Hematopoietic multipotent progenitor cell treated with erythropoietin and hydrocortisone succinate and interleukin-3 and kit ligand, for 17 days (in vitro differentiated cells): ENCODE measurements at places on chromosomes 7 and 10.

- DNase-seq, result no peak
These were observed 630.6 kb downstream of the KCNMA1 start for GRCh38 chr10:77006836-77007511.

DNA sequence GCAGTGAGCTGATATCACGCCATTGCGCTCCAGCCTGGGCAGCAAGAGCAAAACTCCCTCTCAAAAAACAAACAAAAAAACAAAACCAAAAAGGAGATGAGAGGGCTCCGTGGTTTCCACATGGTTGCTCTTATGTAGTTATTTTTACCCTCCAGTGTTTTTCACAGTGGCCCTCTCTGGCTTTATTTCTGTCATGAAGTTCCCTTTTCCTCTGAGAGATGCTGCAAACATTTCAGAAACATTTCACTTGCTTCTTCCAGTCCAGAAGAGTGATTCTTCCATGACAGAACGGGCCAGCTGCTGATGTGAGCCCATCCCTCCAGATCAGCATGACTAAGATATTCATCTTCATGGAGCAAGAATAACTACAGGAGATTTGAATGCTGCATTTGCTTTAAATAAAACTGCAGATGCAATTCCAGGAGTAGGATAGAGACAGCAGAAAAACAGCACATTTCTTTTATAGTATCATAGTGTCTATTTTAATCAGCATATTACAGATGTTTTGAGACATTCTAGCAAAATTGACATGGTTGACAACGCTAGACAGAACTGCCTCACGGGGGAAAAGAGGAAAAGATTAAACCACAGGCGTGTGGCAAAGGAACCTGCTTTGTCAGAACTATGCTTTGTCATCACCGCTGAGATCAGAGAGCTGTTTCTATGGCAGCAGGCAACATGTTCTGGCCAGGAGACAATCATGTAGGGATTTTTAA, 40.3 kb downstream of the NRCAM start:
- no peak for DNase-seq

DNA sequence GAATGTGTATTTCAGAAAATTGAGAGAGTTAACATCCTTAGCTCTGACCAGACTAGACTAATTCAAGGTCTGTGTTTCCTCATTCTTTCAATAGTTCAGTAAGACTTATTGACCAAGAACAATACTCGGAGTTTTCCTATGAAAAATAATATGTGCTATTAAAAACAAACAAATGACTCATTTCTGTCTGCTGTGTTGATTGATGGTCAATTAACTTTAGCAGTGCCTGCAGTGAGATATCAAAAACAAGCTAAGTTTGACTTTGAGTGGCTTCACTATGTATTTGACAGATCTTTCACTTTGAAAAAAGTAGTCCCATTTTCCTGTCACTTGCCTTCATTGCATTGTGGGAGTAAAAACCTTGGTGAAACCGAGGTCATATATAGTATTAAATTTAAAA, 91.0 kb downstream of the GNAT3 start:
- DNase-seq, result no peak

- no peak for DNase-seq
These were observed 82.7 kb upstream of the KLF6 start for GRCh38 chr10:3867454-3868270.

DNA sequence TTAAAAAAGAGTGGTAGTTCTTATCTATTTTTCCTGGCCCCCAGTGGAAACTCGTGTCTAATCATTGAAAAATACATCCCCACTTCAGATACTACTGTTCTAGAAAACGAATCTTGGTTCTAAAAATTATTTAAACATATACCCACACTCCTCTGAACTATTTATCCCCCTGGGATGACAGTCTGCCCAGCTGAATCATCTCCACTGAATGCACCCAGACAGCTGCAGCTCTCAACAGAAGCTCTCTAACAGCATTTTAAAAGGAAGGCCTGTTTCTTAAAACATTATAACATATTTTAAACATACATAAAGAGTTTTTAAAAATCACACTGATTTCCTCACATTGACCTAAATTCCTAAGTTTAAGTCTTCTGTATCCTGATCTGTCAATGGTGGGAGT, 544.6 kb upstream of the PHF14 start:
- DNase-seq, result no peak

DNA sequence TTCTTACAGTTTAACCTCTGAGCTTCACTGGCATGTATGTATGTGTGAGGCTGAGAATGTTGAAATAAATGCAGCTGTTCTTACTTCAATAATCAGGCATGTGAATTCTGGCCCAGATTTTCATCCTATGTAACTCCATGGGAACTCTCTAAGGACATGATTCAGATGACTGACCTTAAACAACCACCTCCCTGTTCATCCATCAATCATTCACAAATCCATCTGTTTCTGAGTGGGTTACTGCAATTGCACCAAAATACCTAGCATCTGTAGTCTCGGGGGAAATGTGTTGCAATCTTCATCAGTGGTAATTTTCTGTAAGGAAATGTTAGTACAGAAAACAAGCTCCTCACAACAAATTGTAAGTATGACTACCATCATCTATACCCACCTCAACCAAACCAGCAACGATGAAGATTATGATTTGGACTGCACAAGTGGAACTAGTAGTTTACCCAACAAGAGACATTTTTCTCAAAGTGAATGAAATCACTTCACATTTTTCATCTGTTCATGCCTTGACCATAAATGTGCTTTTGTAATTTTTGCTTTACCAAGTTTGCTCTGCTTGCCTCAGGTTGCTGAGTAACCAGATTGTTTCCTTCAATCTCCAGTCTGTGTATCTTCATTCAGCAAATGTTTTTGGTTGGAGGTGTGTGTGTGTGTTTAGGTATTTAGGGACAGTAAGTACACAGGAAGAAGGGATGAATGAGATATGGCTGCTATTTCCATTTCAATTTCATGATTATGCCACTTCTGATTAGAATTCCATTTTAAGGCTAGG, 65.7 kb upstream of the FZD8 start:
- DNase-seq, result no peak

- peak; percentile 38 for DNase-seq
These were observed 962 bp downstream of the ZKSCAN1 start for GRCh38 chr7:100016215-100016901.

DNA sequence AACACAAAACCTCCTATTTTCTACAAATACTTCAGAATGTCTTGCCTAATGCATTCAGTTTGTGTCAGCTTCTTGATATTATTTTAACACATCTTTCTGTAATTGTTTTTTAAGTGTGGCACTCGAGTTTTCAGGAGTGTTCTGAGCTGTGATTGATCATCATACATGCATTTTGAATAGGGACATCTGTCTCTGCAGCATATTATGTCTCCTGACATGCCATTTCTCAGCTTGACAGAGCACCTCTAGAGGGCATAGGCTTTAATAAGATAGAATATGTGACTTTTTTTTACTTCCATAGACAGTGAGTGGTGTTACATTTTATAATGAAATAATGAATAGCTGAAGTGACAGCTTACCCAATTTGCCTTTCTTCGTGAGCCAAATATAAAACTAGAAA, 219.2 kb upstream of the HDAC9 start:
- DNase-seq, result no peak

DNA sequence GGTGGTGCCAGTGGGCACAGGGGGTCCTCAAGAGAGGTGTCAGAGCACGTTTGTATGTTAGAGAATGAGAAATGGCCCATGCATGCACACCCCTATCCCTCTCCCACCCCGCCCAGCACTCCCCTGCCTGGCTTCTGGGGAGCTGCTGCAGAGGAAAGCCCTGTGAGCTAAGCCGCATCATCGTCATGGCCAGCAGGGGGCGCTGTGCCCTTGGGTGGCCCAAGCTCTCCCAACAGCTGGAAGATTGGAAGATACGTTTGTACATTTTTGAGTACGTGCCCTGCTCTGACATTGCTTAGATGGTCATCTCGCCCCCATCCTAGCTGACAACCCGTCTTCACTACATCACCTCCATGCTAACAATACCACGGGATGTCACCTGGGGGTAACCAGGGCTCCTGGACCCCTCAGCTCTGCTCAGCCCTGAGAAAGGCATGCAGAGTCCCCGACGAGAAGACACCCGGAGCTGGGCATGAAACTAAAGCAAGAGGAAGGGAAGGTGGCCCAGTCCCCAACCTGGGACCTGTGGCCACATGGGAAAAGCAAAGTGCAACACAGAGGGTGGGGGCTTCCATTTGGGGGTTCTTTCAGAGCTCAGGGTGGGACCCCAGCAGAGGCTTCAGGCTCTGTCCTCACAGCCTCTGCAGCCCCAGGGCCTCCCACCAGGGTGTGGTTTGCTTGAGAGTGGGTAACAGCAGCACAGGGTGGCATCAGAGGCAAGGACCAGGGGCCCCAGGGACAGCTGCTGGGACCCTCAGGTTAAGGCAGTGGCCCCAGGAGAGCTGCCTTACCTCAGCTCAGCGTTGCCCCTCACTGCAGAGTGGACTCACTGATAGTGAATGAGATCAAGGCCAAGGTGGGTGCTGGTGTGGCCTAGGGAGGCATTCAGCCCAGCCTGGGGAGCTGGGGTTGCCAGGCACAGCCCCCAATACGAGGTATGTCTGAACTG, 136.6 kb downstream of the PTPN20 start:
- DNase-seq, result peak; percentile 58

GRCh38 chr7:96188591-96188991, 133.3 kb downstream of the SLC25A13 start:
- no peak for DNase-seq

GRCh38 chr10:804191-804781, 114.8 kb upstream of the DIP2C start:
- DNase-seq, result no peak

DNA sequence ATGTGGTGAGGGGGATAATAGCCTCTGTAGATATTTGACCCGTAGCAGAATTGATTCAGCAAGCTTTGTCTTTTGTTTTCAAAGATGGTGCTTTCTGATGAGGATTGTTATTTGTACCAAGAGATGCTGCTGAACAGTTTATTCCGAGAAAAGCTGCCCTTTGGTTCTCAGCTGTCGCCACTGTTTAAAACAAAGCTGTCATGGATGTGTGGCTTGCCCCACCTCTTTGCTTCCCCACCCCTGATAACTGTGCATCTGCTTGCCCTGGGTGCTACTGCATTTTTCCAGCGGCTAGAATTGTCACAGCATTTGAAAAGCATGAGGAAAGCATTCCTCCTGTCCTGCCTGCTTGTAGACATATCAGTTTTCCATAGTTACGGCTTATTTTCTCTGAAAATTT, 226.9 kb upstream of the CSTF2T start:
- DNase-seq, result no peak

GRCh38 chr7:92330835-92331438, 85.2 kb downstream of the ANKIB1 start:
- no peak for DNase-seq

- DNase-seq, result no peak
These were observed 9.2 kb downstream of the INPP5A start for GRCh38 chr10:132546567-132547420.

GRCh38 chr10:86489071-86489810, 32.4 kb downstream of the WAPL start:
- DNase-seq, result no peak

DNA sequence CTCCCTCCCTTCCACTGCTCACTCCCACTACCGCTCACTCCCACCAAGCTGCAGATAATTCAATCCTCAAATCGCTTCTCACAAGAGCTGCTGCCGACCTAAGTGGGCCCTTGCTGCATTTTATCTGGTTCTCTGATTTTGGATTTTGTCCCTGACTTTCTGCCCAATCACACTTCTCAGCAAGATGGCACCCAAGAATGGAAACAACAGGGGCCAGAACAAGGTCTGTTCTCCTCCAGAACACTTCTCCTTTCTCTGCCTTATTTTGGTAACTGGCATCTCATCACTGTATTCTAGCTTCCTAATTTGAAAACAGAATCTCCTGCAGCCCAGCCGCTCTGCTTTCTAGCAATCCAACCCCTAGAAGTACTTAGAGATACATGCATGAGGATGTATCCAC, 172.8 kb downstream of the GRID1 start:
- DNase-seq, result no peak

DNA sequence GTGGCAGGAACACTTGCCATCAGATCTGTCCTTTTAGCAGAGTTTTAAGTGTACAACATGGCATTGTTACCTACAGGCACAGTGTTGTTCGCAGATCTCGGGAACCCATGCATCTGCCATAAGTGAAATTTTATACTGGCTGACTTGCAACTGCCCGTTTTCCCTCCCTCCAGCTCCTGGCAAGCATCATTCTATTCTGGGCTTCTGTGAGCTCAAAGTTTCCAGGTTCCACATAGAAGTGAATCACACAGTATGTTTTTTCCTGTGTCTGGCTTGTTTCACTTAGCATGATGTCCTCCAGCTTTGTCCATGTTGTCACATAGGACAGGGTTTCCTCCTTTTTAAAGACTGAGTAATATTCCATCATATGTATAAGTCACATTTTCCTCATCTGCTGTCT, 56.6 kb downstream of the C10orf143 start:
- DNase-seq, result no peak

- no peak for DNase-seq
These were observed 145.7 kb upstream of the RHEB start for GRCh38 chr7:151665368-151665767.

GRCh38 chr7:80945976-80946375, 27.1 kb upstream of the SEMA3C start:
- DNase-seq, result no peak
